ENCODE measurements at places on chromosomes 12 and 14. TPM values are rescaled to one million over a fixed set of nuclear protein-coding genes. Genes with fewer than 3 reads are reported as not detected.

DNA sequence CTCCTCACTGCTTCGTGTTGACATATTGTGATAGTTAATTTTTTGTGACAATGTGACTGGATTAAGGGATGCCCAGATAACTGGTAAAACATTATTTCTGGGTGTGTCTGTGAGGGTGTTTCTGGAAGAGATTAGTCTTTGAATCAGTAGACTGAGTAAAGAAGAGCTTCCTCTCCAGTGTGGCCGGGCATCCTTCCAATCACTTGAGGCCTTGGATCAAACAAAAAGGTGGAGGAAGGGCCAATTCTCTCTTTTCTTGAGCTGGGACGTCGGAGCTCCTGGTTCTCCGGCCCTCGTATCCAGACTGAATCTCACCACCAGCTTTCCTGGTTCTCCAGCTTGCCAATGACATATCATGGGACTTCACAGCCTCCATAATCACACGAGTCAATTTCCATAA, 240.4 kb downstream of the CHST11 start:
- H3K27ac ChIP-seq, result peak overlapping the region; percentile 64
- no peak overlapping the region for H3K4me3 ChIP-seq
- DNase-seq, result no peak

GRCh38 chr12:26848156-26848825, 15.3 kb upstream of the ITPR2 start:
- H3K4me1 ChIP-seq, result peaks cover 5% of the 10 kb centered on the region
- no peak for DNase-seq
- H3K36me3 ChIP-seq, result no peaks in the 10 kb centered on the region

GRCh38 chr12:110421159-110421661, 17.7 kb upstream of the ANAPC7 start:
- H3K36me3 ChIP-seq, result no peaks in the 10 kb centered on the region
- no peaks in the 10 kb centered on the region for H3K4me1 ChIP-seq
- H3K27me3 ChIP-seq, result no peaks in the 10 kb centered on the region
- H3K4me3 ChIP-seq, result no peak overlapping the region
- DNase-seq, result no peak
- H3K27ac ChIP-seq, result no peak overlapping the region

GRCh38 chr14:54369343-54369742, 27.5 kb upstream of the CDKN3 start:
- no peaks in the 10 kb centered on the region for H3K36me3 ChIP-seq
- DNase-seq, result no peak

GRCh38 chr12:51192284-51192671, 19.3 kb upstream of the TFCP2 start:
- H3K4me1 ChIP-seq, result peaks cover 1% of the 10 kb centered on the region
- H3K27me3 ChIP-seq, result no peaks in the 10 kb centered on the region
- no peak overlapping the region for H3K4me3 ChIP-seq
- no peak for DNase-seq
- H3K36me3 ChIP-seq, result no peaks in the 10 kb centered on the region
- H3K27ac ChIP-seq, result no peak overlapping the region

DNA sequence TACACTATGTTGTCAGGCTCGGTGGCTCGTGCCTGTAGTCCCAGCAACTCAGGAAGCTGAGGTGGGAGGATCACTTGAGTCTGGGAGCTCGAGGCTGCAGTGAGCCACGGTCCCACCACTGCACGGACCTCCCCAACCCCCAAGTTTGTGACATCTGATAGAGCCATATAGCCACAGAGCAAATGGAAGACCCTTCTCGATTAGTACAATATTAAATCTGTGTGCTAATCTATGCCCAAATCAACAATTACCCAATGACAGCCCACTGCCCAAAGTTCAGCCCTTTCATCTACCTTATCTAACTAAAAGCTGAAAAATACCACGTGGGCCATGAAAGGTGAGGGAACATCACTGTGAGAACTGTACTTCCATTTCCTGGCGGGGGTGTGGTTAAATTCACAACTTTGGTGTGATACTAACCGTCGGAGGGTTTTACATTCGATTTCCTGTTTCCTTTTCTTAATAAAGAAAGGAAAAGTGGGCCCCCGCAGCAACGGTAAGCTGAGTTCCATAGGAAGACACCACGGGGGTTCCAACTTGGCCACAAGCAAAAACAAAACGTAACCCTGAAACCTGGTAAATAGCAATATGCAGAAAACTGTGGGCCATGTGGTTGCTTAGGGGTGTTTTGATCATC, 31.2 kb upstream of the FOS start:
- H3K27ac ChIP-seq, result peak overlapping the region; percentile 39
- DNase-seq, result peak; percentile 90

DNA sequence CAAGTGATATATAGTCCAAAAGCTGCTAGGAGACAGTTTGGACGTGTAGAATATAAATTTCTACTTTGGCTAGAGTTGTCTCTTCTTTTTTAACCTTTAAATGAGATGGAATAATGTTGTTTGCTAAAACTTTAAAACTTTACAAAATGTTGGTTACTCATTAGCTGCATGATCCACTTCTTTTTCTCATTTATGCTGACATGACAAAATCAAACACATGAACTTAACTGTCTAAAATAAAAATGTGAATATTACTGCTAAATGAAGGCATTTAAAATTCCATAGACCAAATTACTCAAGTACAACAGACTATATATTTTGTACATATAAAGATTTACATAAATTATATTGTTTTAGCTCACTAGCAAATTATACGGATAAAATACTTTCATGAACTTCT, 135.9 kb upstream of the ABCD2 start:
- DNase-seq, result no peak
- no peak overlapping the region for H3K4me3 ChIP-seq
- no peaks in the 10 kb centered on the region for H3K4me1 ChIP-seq
- no peaks in the 10 kb centered on the region for H3K27me3 ChIP-seq
- H3K27ac ChIP-seq, result no peak overlapping the region
- H3K36me3 ChIP-seq, result no peaks in the 10 kb centered on the region

GRCh38 chr14:48973151-48973550, 613.0 kb downstream of the RPS29 start:
- no peak for DNase-seq
- no peak overlapping the region for H3K4me3 ChIP-seq
- H3K4me1 ChIP-seq, result no peaks in the 10 kb centered on the region
- no peaks in the 10 kb centered on the region for H3K36me3 ChIP-seq
- no peak overlapping the region for H3K27ac ChIP-seq

DNA sequence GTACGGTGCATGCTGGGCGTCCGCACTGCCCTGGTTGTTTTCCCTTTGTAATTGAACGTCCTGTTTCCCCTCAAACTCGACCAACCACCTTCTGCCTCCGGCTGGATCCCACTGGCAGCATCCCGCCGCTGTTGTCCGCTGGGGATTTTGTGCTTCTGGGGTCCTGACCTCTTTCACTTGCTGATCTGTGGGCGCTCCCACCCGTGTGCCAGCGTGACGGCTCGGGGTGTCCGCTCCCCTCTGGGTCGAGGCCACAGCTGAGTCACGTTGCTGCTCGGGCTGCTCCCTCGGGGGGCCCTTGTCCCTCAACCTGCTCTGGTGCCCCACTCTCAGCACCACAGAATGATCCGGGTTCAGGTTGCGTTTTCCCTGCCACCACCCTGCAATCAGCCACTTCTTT, 8.0 kb downstream of the PGAM5 start:
- DNase-seq, result no peak
- no peak overlapping the region for H3K27ac ChIP-seq
- peaks cover 44% of the 10 kb centered on the region for H3K36me3 ChIP-seq

DNA sequence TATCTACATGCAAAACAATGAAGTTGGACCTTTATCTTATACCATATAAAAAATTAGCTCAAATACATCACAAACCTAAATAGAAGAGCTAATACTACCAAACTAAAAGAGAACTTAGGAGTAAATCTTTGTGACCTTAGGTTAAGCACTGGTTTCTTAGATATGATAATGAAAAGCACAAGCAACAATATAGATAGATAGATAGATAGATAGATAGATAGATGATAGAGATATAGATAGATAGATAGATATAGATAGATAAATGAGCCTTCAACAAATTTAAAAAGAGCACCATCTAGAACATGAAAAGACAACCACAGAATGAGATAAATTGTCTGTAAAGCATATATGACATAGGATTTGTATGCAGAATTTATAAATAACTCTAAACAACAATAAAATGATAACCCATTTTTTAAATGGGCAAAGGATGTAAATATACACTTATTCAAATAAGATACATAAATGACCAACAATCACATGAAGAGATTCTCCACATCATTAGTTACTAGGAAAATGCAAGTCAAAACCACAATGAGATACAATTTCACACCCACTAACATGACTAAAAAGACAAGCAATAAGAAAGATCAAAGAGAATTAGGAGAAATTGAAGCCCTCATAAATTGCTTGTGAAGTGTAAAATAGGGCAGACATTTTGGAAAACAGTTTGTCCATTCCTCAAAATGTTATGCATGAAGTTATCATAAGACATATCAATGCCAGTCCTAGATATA, 293.7 kb downstream of the BTG1 start:
- H3K4me3 ChIP-seq, result no peak overlapping the region
- H3K4me1 ChIP-seq, result peaks cover 26% of the 10 kb centered on the region
- H3K27me3 ChIP-seq, result no peaks in the 10 kb centered on the region
- peak overlapping the region; percentile 1 for H3K27ac ChIP-seq
- no peak for DNase-seq

- DNase-seq, result no peak
- peaks cover 2% of the 10 kb centered on the region for H3K36me3 ChIP-seq
- H3K4me3 ChIP-seq, result no peak overlapping the region
- no peaks in the 10 kb centered on the region for H3K27me3 ChIP-seq
- H3K27ac ChIP-seq, result no peak overlapping the region
- H3K4me1 ChIP-seq, result no peaks in the 10 kb centered on the region
Observed at GRCh38 chr14:67986131-67986841, 166.7 kb downstream of the RAD51B start.

- no peaks in the 10 kb centered on the region for H3K36me3 ChIP-seq
- no peak overlapping the region for H3K27ac ChIP-seq
- H3K27me3 ChIP-seq, result no peaks in the 10 kb centered on the region
- no peak overlapping the region for H3K4me3 ChIP-seq
Observed at GRCh38 chr14:41285186-41285748, 321.4 kb upstream of the LRFN5 start.

- no peak overlapping the region for H3K4me3 ChIP-seq
- H3K27ac ChIP-seq, result no peak overlapping the region
- H3K4me1 ChIP-seq, result no peaks in the 10 kb centered on the region
Observed at GRCh38 chr12:45828402-45828801, 98.9 kb downstream of the ARID2 start.

GRCh38 chr12:1781772-1782171, 38.6 kb upstream of the LRTM2 start:
- peaks cover 14% of the 10 kb centered on the region for H3K36me3 ChIP-seq
- DNase-seq, result no peak
- no peak overlapping the region for H3K27ac ChIP-seq
- H3K4me3 ChIP-seq, result no peak overlapping the region
- H3K4me1 ChIP-seq, result no peaks in the 10 kb centered on the region

GRCh38 chr14:69879175-69880043, at the start of gene SMOC1:
Gene SMOC1 (plus strand): TSS chr14:69879416. CDS start chr14:69879679, 263 bp downstream.
- H3K4me1 ChIP-seq, result no peaks in the 10 kb centered on the region
- H3K36me3 ChIP-seq, result no peaks in the 10 kb centered on the region
- DNase-seq, result peak; percentile 51

DNA sequence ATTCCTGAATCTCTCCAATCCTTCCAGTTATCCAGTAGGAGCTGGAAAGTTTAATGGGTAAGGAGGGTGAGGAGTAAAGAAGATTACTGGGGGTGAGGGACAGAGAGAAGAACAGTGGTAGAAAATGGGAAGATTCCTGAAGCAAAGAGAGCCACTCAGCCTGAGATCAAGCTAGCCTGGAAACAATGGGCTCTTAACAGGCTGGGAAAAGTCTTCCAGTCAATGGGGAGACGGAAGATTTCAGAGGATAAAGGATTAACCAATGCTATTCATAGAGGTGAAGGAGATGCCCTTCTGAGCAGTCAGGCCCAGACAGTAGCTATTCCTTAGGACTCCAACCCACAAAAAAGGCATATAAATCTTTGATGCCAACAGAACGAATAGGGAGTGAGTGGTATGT, 14.8 kb downstream of the GDF11 start:
- peak overlapping the region; percentile 25 for H3K27ac ChIP-seq
- DNase-seq, result no peak

- H3K36me3 ChIP-seq, result no peaks in the 10 kb centered on the region
- no peak for DNase-seq
- H3K27ac ChIP-seq, result no peak overlapping the region
- H3K4me1 ChIP-seq, result peaks cover 5% of the 10 kb centered on the region
- peaks cover 29% of the 10 kb centered on the region for H3K27me3 ChIP-seq
Observed at GRCh38 chr12:51841727-51842126, 6.8 kb downstream of the FIGNL2 start.

DNA sequence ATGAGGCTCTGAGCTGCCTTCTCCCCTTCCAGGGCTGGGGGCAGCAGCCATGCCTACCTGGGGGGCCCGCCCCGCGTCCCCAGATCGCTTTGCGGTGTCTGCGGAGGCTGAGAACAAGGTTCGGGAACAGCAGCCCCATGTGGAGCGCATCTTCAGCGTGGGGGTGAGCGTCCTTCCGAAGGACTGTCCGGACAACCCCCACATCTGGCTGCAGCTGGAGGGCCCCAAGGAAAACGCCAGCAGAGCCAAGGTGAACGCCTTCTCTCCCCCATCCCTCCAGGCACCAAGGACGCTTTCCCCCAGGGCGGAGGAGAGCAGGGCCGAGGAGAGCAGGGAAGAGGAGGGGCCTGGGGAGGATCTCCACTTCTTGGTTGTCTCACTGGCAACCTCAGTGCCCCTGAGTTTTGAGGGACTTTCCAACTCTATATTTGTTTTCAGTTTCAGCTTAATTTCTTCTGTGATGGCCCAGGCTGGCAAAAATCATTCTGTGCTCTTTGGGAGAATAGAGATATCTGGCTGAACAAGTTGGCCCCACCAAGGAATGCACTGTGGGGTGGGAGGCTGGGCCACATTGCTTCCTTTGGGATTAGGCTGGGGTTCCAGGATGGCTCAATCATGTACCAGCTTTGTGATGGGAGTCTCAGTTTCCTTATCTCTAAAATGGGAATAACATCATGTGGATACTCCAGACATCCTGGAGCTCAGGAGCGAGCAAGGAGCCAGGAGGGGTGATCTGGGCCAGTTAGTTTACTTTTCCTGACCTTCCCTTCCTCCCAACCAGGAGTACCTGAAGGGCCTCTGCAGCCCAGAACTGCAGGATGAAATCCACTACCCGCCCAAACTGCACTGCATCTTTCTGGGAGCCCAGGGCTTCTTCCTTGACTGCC, 1.2 kb downstream of the KHNYN start:
- H3K27me3 ChIP-seq, result no peaks in the 10 kb centered on the region
- H3K4me1 ChIP-seq, result peaks cover 32% of the 10 kb centered on the region
- H3K36me3 ChIP-seq, result peaks cover 27% of the 10 kb centered on the region
- H3K27ac ChIP-seq, result peak overlapping the region; percentile 97
- peak overlapping the region; percentile 90 for H3K4me3 ChIP-seq

DNA sequence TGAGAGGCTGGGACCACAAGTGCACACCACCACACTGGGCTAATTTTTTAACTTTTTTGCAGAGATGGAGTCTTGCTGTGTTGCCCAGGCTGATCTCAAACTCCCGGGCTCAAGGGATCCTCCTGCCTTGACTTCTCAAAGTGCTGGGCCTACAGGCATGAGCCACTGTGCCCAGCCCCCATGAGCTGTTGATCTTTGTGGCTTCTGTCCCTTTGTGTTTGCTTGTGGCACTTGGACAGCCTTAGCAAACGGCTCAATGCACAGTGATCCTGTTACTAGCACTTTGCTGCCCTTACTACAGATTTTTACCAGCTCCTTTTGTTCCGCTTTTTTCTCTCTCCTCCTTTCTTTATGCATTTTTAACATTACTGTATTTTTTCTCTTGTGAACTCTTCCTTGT, 25.3 kb upstream of the EVL start:
- no peak for DNase-seq
- no peaks in the 10 kb centered on the region for H3K36me3 ChIP-seq
- H3K4me3 ChIP-seq, result no peak overlapping the region
- H3K27ac ChIP-seq, result no peak overlapping the region
- H3K4me1 ChIP-seq, result peaks cover 9% of the 10 kb centered on the region

Gene VWF
- 0.11 TPM for total RNA-seq

Gene PLEKHD1
- not detected for total RNA-seq

Gene FLRT2
- total RNA-seq, result not detected

Gene EIF2S1
- 219 TPM for total RNA-seq

Gene PTCSC3
- total RNA-seq, result not detected

Gene METTL3
- total RNA-seq, result 66.7 TPM

Gene CEP128
- total RNA-seq, result 22.5 TPM

Measured in activated CD8-positive, alpha-beta T cell treated with anti-CD3 and anti-CD28 coated beads for 36 hours (primary cell).